ENCODE measurements at places on chromosomes 13 and 19.

- DNase-seq: no peak
These were observed 770 bp downstream of the HNRNPM start for GRCh38 chr19:8445488-8446001.

DNA sequence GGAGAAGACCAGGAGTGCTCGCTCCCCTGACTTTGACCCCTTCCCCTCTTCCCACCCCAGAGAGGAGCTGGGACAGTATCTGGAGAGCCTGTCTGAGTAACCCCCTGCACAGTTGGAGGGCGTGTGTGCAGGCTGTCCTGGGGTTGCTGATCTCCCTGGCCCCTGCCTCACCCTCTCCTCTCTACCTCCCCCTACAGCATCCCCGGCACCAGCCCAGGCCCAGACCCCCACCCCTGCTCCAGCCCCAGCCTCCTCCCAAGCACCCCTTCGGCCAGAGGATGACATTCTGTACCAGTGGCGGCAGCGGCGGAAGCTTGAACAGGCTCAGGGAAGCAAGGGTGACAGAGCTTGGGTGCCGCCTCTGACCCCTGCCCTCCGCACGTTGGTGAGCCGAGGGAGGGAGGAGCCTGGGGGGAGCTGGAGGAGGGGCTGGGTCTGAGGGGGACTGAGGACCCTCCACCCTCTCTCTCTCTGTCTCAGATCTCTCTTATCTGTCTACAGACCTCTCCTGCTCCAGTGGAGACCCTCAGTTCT is 8.7 kb downstream of the PROSER3 start:
- DNase-seq: no peak

DNA sequence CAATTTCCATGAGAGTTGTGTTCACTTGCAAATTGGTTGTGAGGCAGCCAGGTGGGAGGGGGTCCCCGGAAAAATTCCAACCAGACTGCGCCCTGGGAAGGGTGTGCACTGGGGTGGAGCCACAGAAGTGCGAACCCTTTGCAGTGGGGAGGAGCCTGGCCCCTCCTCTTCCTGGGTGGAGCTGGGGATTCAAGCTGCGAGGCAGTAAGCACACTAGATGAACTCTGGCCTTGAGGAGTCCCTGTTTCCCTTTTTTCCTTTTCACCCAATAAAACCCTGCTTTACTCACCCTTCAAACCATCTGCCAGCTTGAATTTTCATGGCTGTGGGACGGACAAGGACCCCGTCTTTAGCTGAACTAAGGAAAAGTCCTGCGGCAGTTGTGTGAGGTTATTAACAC is 31.0 kb upstream of the MBNL2 start:
- no peak for DNase-seq

DNA sequence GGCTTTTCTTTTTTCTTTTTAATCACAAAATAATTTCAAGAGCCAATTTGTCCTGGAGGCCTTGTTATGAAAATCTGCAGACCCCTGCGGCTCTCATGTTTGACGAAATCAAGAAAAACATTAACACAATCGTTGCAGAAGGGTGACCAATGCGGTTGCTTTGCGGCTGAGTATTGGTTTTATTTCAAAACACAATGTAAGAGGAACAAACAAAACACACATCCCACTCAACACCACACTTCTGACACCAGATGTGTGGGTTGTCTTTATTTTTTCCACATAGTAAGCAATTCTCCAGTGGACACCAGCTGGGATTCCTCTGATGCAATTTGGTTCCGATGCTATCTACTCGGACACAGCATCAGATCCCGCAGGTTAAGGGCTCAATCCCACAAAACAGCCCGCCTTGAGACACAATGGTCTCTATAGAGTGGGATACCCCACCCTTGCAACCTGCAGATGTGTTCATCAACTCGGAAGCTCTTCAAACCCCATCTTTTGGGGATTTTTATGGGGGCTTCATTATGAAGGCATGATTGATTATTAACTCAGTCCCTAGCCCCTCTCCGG is 21.9 kb upstream of the CCDC124 start:
- no peak for DNase-seq
